ENCODE measurements at places on chromosomes 16 and 17.

GRCh38 chr16:12708266-12708665, 95.4 kb downstream of the CPPED1 start:
- no peak for DNase-seq

DNA sequence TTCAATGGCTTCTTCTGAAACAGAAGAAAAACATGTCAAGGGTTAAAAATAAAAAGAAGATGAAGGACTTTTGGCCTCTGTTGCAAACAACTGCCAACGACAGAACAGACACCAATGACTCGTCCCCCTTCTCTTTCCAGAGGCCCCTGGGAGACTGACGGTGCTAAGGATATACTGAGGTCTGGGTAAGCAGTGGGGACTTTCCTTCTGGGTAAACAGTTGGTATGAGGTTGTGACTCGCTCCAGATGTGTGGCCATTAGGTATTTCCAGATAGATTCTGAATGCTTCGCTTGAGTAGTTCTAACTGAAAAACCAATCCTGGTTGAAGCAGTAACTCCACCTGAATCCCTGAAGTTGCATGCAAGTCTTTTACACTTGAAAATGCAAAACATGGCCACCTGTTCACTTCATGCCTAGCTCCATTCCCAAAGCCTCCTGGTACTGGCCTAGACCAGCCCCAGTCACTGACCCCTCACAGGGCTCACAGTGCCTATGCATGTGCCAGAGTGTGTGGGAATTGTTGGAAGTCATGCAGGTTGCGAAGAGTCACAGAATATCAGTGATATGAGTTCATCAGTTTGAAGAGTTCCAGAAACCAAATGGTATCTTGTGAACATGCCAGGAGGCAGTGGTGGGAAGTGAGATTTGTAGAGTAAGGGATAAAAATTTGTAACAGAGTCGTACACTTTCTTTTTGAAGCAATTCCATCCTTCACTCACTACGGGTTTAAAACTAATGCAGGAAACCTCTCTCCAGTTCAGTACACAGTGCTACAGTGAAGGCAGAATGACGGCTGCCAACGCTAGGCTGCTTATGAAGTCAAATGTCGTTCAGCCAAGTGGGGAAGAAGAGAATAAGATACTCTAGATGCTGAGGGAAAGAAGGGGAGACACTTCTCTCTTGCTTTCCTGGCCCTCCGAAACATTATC, 217.8 kb downstream of the ZFHX3 start:
- DNase-seq = no peak

GRCh38 chr16:6297666-6298410, 1034.8 kb upstream of the RBFOX1 start:
- DNase-seq = no peak

- DNase-seq = peak; percentile 35
These were observed 14.0 kb upstream of the SPHK1 start for GRCh38 chr17:76370261-76370993.

DNA sequence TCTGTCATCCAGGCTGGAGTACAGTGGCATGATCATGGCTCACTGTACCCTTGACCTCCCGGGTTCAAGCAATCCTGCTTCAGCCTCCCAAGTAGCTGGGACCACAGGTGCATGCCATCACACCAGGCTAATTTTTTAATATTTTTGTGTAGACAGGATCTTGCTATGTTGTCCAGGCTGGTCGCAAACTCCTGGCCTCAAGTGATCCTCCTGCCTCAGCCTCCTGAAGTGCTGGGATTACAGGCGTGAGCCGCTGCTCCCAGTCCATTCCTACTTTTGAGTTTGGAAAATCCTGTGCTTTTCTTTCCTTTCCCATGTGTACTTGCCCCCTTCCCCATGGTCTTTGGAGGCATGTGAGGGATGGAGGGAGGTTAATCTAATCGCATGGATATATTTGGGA, 60.0 kb downstream of the MSI2 start:
- no peak for DNase-seq

DNA sequence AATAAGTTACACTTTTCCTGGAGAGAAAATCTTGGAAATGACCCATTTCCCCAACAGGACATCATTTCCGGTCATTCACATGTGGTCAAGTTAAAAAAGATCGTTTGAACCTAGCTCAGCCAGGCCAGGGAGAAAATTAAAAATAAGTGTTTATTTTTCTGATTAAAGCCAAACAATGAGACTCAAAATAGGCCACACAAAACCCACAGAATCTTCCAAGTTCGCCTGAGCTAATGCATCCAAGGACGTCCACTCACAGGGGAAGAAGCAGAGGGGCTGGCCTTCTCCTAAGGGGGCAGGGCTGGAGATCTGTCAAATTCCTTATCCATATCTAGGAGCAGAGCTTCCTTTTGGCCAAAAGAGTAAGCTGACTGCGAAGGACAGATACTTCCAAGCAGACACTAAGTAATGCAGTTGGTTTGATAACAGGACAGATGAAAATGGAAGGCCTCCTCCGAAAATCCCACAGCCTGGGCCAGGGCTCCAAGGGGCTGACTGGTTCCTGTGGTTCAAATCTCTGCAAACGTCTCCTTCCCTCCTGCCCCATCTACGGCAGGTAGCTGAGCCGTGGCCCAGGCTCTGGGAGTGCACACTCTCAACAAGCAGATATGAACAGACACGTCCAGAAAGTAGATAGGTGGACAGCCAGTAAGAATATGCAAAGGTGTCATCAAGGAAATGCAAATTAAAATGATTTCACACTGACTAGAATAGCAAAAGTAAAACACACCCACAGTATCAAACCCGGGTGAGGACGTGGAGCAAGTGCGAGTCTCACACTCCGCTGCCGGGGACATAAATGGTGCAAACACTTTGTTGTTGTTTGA, 98.5 kb downstream of the MRM3 start:
- no peak for DNase-seq

DNA sequence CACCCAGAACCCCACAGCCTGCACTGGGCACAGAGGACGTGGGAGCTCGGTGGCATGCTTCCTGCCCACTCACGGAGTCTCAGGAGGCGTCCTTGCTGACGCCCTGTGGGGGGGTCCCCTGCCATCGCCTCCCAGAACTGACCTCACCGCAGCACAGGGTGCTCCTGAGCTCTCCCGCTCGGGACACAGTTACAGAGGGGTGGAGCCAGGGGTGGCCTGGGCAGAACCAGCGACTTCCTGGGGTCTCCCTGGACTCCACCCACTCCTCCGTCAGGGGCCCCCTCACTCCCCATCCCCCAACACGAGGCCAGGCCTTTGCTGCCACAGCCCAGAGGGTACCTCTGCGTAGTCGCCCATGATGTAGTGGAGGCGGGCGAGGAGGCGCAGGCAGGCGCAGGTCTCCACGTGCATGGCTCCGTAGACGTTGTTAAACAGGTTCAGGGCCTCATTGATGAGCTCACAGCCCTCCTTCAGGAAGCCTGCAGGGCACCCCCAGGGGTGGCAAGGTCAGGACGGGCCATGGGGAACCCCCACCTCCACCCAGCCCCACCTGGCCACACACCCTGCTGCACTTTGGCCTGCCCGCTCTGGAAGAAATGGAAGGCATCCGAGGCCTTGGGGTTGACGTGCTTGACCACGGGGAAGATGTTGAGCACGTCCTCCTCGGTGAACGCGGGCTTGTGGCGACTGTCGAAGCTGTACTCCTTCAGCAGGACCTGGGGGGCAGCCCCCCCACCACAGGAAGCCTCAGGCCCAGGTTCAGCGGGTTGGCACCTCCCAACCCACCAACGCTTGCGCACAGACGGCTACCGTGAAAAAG, 17.8 kb downstream of the CLUH start:
- no peak for DNase-seq

DNA sequence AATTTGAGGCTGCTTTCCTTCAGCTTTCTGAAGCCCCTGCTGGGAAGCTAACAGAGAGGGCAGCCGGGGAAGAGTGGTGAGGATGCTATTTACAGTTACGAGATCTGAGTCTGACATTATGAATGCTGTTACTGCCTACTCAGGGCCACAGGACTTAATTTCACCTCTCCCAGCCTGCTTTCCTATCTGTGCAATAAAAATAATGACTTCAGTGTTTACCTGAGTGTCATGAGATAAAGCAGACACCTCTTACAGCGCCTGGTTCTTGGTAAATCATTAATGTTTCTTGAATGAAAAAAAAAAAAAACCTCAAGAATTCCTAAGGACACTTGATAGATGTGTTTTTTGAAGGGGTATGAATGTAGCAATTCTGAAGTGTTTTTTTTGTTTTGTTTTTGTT, 24.2 kb upstream of the CPHXL start:
- DNase-seq = no peak

DNA sequence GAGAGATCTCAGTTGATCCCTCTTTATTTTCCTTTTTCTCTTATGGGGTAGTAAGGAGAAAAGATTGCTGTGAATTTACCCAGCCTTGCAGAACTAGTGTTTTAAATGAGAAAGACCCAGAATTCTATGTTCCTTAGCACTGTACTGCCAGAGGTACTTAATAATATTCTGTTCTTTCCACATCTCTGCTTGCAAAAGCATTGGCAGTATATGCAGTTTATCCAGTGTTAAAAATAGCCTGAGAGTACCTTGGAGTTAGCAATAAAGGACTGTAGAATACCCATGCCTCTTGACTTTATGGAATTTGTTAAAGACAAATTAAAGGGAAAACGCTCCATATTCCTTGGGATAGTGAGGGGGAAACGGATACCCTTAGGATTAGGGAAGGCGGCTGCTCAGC, 11.9 kb downstream of the SLC7A6 start:
- no peak for DNase-seq

GRCh38 chr17:52979921-52980320, 821.4 kb upstream of the CA10 start:
- DNase-seq = no peak

GRCh38 chr17:66682283-66682682, 152.6 kb upstream of the CACNG5 start:
- DNase-seq = no peak

- no peak for DNase-seq
These were observed 43.9 kb downstream of the ARHGAP27 start for GRCh38 chr17:45388604-45389325.

GRCh38 chr16:5466551-5466950, 369.0 kb upstream of the EEF2KMT start:
- no peak for DNase-seq

GRCh38 chr17:82490512-82491195, 28.9 kb upstream of the FOXK2 start:
- no peak for DNase-seq

DNA sequence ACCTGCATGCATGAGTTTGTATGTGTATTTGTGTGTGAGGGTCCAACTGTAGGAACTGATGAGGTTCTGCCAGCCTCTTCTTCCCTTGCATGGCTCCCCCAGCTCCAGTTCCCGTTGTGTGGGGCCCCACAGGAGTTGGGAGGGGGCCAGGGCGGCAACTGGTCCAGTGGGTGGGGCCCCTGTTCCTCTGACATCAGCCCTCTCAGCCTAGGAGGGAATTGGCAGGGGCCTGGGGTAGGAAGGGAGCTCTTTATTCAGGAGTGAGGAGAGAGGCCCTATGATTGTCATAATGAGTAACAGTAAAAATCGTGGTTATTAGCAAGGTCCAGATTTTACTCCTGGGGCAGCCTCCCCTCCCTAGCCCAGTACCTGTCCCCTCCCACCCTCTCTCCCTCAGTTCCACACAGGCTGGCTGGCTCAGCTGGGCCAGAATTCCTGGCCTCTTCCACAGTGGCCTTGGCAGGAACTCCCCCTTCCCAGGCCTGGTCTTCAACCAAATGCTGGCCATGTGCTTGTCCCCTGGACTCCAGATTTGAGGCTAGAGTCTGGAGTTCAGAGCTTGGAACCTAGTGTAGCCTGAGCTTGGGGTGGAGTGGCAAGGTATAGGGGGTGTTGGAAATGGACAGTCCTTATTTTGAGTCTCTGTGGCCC, 18.9 kb downstream of the RARA start:
- DNase-seq = no peak

DNA sequence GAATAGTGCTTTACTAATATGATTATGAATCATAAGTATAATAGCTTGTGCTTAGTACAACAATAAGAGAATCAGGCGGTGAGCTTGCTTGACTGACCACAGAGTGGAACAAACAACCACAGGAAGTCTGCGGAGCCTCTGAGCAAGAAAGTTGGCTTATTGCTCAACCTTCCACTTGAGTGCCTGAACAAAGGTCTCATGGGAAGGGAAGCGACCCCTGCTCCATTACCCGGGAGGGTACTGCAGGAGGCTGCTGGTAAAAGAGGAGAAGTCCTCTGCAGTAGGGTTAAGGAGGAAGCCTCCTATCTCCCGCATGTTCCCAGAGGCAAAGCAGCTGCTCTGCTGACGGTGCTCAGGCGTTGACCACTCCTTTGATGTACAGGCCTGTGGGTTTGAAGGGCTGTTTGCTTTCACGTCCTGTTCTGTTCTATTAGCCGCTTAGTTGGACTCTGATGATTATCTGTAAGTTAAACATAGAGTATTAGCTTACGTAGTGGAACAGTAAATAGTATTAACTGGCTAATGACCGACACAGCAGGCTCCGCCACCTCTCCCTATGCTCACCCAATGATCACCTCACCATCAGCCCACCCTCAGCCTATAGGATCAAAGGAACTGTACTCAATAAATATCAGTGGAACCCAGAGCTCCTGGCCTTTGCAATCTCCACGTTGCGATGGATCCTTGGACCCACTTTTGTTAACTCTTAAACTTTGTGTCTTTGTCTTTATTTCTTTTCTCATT, 17.5 kb downstream of the ALOX15B start:
- DNase-seq = peak; percentile 87

GRCh38 chr17:62901544-62901943, 64.5 kb upstream of the TANC2 start:
- no peak for DNase-seq

- DNase-seq = no peak
These were observed 44.8 kb downstream of the PRMT7 start for GRCh38 chr16:68355447-68356248.

- DNase-seq = no peak
These were observed 140.0 kb downstream of the SNX11 start for GRCh38 chr17:48247603-48248002.

GRCh38 chr17:77768248-77768852, 190.2 kb upstream of the TNRC6C start:
- DNase-seq = no peak

- no peak for DNase-seq
These were observed at the start of gene KRT37 for GRCh38 chr17:41424111-41424635. Gene KRT37, minus strand, starts transcription at chr17:41424585. Its CDS starts 62 bp downstream, at chr17:41424523.

GRCh38 chr17:17410357-17410756, 66.4 kb upstream of the MED9 start:
- DNase-seq = no peak

GRCh38 chr17:50534222-50534978, 1.9 kb downstream of the EPN3 start:
- DNase-seq = no peak

DNA sequence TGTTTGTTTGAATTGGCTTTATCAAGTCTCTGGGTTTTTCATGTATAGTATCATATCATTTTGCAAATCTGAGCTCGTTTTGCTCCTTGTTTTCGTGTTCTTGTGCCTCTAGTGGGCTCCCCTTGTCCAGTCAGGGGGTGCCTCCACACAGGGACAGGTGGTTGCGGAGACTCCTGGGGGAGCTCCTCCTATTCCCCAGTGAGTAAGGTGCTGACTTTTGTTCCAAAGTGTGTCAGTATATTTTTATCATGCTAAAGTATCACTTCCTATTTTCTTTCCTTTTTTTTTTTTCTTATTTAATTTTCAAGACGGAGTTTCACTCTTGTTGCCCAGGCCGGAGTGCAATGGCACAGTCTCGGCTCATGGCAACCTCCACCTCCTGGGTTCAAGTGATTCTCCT, 30.3 kb upstream of the IL17C start:
- no peak for DNase-seq
